ENCODE measurements at places on chromosomes 1 and 21.
A peak's percentile ranks its signal among the peaks of the same experiment; 100 is the strongest.

DNA sequence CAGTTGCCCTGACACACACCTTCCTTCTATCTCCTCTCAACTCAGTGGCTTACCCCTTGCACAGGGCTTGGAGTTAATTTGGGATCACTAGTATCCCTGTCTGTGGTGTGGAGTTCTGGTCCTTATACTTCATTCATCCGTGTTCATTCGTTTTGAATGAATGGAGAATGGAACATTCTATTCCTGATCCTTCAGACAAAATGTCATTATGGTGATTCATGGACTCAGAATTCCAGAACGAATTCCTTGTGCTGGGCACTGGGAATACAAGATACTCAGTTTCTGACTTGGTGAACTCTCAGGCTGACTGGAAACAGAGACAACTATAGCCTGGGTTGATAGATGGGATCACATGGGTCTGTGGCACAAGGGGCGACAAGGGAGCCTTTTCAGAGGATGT lies 49.9 kb upstream of the TRABD2B start:
- DNase-seq = no peak

DNA sequence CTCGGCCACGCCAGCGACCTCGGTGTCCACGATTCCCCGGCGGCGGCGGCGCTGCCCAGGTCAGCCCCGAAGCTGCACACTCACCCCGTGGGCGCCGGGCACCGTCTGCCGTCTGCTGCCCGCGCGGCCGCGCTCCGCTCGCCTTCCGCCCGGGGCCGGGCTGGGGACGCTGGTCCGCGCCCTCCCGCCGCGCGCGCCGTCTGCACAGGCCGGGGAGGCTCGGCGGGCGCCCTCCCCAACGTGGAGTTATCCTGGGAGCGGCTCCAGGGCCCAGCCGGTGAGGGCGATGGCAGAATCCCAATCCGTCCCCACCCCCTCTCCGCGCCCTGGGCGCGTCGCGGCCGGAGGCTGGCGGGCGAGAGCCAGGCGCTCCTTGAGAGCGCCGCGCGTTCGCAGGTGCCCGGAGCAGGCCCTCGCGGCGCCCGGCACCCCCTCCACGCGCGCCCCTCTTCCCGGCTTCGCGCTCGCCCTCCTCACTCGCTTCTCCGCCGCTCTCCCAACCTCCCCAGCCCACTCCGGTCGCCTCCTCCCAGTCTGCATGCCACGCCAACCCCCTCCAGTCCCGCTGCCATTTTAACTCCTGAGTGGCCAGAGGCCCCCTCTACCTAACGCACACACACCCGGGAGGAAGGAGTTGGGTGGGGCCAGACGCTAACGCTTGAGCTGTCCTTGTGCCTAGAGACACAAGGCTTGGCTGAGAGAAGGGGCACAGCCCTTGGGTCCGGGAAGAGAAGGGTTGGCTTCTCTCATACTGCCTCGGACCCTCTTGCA lies at the start of gene LRRN2:
Gene LRRN2, minus strand, starts transcription at position 503 of the 771 bp plus-strand sequence. CDS start 65,746 bp downstream, outside the sequence.
- DNase-seq = no peak

DNA sequence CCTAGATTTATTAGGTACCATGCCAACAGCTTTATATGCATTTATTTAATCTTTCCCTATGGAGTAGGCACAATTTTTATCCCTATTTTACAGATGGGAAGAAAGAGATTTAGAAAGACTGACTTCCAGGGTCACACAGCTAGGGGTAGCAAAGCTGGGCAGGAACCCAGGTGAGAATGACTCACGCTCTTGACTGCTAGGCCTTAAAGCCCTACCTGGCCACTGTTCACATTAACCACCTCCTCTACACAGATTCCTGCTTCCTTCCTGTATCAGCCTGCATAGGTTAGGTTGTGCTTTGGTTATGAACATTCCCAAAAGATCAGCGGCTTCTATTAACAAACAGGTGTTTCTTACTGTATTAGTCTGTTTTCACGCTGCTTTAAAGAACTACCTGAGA lies 53.2 kb downstream of the DNAJC6 start:
- DNase-seq = no peak

GRCh38 chr1:10717296-10718082 lies 79.0 kb downstream of the CASZ1 start:
- DNase-seq = no peak

- no peak for DNase-seq
Measured at GRCh38 chr1:61182049-61182448, 99.7 kb downstream of the NFIA start.

GRCh38 chr1:147241934-147242448 lies 493 bp upstream of the CHD1L start:
- DNase-seq = peak; percentile 41

- no peak for DNase-seq
Measured at GRCh38 chr1:87305762-87306161, 22.9 kb upstream of the LMO4 start.

GRCh38 chr1:30140566-30140965 lies 582.8 kb downstream of the MATN1 start:
- DNase-seq = no peak

DNA sequence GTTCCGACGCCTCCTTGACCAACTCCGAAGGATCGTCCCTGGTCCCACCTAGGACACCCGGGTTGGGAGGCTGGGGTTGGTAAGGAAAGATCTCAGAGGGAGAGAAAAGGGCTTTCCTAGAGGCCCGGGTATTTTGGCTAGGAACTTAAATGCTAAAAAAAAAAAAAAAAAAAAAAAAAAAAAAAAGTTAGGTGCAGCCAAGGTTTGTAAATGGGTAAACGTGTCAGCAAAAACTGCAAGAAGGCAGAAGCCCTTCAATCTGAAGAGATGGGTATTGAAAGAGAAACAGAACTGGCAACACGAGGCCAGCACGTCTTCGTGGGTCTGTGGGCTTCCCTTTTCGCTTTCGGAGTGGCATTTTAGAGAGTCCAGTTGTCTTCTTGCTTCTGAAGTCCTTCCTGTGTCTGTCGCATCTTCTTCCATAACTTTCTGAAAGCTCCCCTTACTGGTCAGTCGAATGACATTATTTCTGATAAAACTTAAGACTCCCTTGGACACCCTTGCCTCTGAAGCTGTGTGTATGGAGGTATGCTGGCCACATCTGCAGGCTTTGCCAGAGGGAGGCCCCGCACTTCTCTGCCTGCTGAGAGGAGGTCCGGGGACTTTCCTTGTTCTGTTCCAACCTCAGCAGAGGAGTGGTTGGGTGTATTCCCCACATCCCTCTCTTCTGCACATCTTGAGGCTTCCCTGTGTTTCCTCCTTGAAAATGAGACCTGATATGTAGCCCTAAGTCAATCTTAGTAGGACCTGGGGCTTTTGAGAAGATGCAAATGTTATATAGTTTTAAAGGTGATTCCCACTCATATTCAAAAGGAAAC lies 745 bp downstream of the RCSD1 start:
- peak; percentile 53 for DNase-seq

DNA sequence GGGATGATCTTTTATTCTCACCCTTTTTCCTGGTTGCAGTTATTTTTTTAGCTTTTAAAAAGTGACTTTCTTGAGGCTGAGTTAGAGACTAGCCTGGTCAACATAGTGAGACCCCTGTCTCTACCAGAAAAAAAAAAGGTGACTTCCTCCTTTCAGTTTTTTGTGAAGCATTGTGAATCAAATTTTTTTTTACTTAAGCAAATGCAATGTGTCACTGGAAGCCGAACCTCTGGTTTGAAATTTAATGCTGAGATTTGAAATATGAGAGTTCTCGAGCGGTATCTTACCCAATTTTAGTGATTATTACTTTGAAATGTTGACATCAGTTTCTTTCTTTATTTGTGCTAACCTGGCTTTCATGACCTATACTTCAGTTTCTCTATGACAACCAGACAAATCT lies 3.6 kb downstream of the CAP1 start:
- DNase-seq = no peak

- no peak for DNase-seq
Measured at GRCh38 chr1:102562380-102562779, 545.9 kb downstream of the COL11A1 start.

- peak; percentile 60 for DNase-seq
Measured at GRCh38 chr1:117061986-117062415, 1.9 kb downstream of the TTF2 start.

GRCh38 chr1:241532864-241533263 lies 686 bp downstream of the KMO start:
- no peak for DNase-seq

DNA sequence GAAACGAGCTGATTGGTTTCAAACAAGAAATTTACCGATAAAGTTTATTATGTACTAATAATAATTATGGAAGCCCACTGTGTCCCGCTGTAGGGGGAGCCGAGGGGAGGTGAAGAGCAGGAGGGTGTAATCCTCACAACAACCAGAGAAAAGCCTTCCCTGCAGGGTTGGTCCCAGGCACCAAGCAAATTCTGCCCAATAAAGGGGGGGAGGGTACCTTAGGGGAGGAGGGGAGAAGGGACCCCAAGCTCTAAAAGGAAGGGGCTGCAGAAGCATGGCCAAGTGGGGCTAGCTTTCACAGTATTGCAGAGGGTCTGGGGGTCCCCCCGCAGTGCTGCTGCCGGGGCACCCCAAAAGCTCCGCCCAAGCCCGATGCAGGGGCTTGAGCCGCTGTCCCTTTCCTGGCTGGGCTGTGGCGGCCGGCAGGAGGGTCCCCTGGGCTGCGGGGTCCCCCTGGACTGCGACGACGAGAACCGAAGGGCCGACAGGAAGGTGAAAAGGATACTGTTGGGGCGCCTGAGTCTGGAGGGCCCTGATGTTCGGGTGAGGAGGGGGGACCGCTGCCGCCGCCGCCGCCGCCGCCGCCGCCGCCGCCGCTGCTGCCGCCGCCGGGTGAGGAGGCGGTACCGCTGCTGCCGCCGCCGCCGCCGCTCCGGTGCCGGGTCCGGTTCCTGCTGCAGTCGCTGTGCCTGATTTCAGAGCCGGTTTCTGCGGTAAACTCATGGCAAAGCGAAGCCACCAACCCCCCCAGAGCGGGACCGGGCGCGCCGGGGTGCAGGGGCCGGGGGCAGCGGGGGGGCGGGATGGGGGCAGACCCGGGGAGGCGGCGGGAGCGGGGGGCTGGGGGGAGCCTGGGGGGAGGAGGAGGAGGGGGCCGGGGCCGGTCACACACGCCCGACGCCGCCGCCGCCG lies 771 bp downstream of the EIF4G3 start:
- no peak for DNase-seq

GRCh38 chr1:51750729-51751128 lies 127.8 kb downstream of the NRDC start:
- no peak for DNase-seq

GRCh38 chr1:71630073-71630472 lies 549.2 kb upstream of the ZRANB2 start:
- DNase-seq = no peak

DNA sequence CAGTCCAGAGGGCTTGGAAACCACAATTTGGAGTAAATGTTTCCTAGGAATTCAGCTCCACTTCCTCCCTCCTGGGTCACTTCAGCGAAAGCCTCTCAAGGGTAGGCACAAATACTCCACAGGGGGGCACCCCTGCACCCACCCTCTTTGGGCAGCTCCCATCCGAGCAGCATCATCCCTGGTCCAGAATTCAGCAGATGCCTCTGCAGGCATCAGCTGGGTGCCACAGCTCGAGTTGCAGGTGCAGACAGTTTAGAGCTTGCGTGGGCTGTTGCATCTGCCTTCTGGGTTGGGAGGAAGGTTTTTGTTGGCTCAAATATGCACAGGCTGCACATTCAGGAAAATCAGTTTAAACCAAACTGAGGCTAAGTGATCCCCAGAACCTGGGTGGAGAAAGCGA lies 25.0 kb downstream of the KANK4 start:
- DNase-seq = peak; percentile 4

DNA sequence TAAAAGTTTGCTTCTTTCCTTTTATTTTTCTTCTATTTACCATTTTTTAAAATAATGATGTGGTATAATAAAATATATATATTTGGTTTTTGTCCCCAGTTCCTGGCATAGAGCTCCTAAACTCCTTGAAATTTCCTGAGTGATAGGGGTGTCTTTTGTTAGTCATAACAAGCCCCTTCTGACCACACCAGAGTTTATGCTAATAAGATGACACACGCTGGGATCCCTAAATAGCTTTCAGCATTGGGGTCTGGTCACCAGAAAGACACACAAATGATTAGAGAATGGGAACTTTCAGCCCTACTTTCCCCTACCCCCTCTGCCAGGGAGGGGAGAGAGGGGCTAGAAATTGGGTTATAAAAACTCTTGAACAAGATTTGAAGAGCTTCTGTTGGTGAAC lies 56.2 kb downstream of the COL24A1 start:
- no peak for DNase-seq

DNA sequence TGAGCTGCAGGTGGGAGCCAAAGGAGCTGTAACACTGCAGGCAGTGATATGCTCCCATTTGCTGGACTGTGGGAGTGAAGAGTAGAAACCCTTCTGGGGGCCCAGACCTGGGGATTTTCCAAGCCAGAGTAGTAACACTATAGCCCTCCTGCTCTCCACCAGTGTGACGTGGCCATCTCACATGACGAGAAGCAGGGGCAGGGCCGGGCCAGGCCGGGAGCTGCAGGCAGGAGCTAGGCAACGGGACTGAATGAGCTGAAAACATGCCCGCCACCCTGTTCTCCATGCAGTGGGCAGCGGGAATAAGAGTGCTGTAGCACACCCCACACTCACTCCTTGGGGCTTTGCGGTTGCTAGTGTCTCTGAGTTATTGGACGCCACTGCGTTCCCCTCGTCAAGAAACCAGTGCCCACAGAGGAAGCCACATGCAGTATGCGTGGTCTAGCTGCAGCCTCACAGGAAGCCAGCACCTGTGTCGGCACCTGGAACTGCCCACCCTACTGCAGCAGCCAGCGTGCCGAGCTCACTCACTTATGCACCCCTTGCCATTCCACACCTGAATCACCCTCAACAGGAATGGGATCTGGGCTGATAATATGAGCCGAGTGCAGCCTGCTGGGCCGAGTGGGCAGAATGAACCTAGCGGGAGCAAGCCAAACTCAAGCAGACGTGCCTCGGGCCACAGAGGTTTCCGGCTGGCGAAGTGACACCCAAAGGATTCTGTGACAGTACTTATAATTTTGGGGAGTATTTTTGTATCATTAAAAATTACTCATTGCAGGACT lies 1389.6 kb downstream of the KCNT2 start:
- no peak for DNase-seq

GRCh38 chr1:192697771-192698170 lies 61.8 kb downstream of the RGS13 start:
- no peak for DNase-seq

DNA sequence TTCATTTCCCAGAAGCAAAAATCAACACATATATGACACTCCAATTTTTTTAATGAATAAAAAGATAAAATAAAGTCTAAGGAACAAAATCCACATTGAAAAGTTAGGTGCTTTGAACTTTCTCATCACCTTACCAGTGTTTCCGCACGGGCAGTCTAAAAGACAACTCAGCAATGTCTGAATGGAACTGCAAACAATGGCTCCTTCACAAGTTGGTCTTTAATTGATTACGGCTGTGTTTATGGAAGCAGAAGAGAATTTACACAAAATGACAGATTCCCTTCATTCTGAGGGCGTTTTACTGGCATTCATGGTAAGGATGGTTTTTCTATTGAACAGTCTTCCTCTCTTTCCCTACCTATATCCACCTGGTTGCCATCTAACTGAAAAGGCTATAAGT lies 65.0 kb upstream of the RNPC3 start:
- DNase-seq = no peak

- DNase-seq = peak; percentile 91
Measured at GRCh38 chr1:14739082-14739832, 140.8 kb downstream of the KAZN start.
